Endodermal cell (in vitro differentiated cells): ENCODE measurements at places on chromosomes 6 and 20.

GRCh38 chr6:3650076-3650958, 101.2 kb downstream of the PXDC1 start:
- no peak for DNase-seq

GRCh38 chr6:168374051-168374502, 54.5 kb upstream of the DACT2 start:
- no peak for DNase-seq

GRCh38 chr6:33339193-33339592, 21.6 kb upstream of the ZBTB22 start:
- DNase-seq = no peak

DNA sequence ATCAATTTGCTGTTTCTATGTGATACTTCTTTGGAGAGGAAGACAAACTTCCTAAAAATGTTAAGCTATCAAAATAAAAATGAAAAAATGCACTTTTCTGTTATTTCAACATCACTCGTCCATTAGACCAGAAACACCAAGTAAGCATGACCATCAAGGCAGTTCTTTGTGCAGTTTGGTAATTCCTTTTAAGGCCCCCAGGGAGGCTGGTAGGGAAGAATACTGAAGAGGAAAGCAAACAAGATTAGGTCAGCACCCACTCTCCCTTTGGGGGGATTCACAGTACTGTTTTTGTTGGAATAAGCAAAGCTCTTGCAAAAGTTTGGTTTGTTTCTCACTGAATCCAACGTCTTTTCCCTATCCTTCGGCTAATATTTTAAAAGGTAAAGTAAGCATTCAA, 206.8 kb upstream of the SLC35B3 start:
- no peak for DNase-seq

GRCh38 chr6:115798229-115798628, 262.5 kb downstream of the FRK start:
- no peak for DNase-seq

GRCh38 chr6:43455531-43456428, at the start of gene DLK2:
Gene DLK2 (minus strand): TSS chr6:43455548. CDS start chr6:43454825, 723 bp downstream.
- DNase-seq = peak; percentile 66

GRCh38 chr6:38445925-38446324, 193.8 kb downstream of the BTBD9 start:
- no peak for DNase-seq

DNA sequence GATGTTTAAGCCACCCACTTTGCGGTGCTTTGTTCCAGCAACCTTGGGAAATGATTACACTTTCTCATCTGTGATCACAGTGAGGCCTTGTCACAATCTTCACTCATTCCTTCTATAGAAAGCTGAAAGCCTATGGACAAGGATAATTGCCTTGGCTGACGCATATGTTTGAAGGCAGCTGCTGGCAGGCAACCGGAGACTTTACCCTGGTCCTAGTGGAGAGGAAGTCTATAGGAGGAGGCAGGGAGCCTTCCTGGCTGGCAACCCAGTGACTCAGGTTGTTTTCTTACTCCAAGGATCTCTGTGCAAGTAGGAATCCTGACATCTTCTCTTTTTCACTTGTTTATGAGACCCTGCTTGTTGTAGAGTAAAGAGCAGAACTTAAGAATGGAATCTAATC, 34.1 kb upstream of the ESR1 start:
- DNase-seq = peak; percentile 47

DNA sequence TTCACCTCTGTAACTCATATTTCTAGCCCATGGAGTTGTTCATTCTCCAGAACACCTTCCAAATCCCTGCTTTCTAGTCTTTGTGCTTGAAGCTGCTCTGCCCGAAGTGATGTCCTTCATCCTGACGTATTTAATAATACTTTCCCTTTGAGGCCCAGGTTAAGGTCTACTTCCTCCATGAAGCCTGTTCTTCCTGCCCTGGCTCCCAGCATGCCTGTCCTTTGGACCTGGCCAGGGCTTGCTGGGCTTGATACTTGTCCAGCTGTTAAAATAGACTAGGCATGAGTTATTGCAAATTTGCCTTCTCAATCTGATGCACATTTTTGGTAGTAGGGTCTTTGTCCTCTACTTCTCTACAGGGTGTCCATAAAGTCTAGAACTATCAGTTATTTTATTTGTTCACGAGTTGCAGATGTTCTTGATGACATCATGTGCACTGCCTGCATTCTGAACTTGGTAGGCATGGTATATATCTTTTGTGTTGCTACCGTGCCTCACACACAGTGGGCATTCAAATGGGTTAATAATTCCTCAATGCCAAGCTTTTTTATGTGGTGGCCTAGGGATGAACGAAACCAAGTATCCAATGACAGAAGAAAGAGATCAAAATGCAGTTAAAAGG, 3.1 kb upstream of the MAP7 start:
- no peak for DNase-seq

GRCh38 chr20:20743511-20744169, 31.2 kb upstream of the RALGAPA2 start:
- DNase-seq = peak; percentile 75

GRCh38 chr6:42320762-42321161, 103.1 kb upstream of the MRPS10 start:
- no peak for DNase-seq

DNA sequence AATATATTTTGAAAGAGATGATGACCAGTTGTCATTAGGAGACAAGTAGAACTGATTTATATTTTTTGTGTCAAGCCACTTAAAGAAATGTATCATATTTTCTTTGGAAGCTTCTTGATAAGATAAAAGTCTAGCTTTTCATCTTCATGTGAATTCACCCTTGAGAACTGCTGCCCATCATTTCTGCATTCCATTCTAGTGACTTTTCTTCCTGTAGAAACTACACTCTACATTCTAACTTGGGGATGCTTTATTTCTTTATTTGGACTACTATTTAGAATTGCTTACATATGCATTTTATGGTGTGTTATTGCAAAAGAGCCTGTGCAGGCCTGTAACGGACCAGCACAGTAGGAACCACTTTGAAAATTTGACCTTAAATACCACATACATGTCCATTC, 335.0 kb upstream of the KCNQ5 start:
- DNase-seq = no peak

DNA sequence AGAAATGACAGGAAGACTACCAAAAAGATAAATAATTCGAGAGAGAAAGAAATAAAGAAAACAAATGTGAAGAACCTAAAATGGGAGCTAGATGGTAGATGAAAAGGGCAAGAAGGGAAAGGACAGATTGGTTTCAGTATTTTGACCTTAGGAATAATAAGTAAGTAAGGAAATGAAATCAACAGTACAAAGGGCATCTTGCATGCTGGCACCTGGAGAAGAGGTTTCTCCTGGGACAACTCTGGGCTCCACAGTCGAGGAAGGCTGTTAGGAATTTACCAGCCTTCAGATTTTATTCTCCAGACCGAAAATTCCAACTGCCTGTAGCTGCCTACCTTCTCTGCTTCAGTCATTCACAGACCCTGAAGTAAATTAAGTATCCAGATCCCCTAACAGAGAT, 80.5 kb downstream of the SMLR1 start:
- DNase-seq = no peak

- DNase-seq = no peak
These were observed 53.5 kb upstream of the PLCB1 start for GRCh38 chr20:8078528-8078914.

- no peak for DNase-seq
These were observed 38.2 kb upstream of the PMEPA1 start for GRCh38 chr20:57747861-57748481.

DNA sequence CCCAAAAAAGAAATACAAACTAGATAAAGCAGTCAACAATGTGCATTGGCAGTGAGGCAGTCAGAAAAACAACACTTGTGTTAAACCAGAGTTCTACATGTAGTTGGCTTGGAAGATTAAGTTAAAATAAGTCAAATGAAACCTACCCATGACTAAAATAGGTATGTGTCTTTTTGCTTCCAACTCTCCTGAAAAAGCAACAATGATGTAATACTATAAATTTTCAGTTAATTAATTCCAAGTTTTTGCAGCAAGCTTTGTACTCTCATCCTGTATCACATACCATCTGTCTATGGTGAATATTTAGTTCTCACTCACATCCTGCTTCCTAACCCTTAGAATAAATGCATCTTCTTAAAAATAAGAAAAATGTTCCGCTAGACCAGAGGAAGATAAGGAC, 261.5 kb downstream of the KIF16B start:
- no peak for DNase-seq

DNA sequence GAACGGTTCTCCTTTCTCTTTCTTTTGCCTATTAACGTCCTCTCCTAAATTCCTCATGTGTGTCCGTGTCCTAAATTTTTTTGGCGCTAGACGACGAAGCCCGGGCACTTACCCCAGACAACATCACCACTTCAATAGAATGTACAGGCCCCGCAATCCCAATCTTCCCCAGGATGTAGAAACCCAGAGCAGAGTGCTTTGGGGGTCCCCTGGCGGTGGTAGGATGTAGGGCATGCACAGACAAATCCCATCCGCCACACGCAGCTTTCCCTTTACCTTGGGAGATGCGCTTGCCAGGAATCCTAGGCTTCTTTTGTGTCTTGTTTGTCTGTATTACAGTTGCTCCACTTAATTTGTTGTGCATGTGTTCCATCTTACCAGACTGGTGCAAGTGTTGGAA, 417.3 kb upstream of the ARID1B start:
- peak; percentile 90 for DNase-seq

DNA sequence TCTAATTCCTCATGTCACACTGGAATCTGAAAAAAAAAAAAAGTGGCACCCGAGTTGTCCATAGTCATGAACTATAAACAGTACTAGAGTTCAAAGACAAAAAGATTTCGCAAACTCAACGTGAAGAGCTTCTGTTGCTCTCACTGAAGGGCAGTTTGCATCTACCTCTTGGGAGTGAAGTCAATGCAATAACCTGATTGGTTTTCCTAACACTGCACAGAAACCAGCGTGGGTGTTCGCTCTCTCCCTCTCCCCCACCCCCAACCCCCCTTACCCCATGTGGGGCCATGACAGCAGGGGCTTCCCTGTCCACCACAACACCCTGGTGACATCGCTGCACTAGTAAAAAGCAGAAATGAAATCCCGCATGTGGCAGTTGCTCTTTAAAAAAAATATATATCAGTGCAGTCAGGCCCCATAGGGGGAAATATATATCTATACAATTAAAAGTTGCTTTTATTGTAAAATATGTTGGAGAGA, 66.9 kb downstream of the GMPR start:
- no peak for DNase-seq

DNA sequence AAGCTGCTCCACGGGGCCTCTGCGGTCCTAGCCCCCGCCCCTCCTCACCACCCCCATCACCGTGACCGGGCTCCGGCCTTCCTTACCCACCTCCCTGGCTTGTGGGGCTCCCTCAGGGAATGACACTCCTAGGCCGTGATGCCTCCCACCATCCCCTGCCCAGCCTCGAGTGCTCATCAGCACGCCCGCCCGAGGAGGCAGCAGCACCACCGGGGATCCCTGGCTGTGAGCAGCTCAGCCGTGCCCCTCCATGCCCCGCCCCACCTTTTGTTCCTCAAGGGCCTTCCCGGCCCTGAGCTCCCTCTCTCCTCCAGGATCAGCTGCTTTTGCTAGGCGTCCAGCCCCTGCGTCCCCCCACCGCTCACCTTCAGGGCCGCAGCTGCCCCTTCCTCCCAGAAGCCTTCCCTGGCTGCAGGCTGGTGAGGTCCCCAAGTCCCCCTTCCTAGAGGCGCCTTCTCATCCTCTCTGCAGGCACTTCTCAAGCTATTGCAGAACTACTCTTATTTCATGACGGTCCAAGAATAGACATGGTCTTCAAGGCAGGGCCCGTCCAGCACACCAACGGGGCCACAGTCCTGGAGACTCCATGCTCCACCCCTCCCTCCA, 3.0 kb downstream of the FNDC11 start:
- no peak for DNase-seq

GRCh38 chr6:136112262-136112661, 137.8 kb downstream of the MTFR2 start:
- no peak for DNase-seq

DNA sequence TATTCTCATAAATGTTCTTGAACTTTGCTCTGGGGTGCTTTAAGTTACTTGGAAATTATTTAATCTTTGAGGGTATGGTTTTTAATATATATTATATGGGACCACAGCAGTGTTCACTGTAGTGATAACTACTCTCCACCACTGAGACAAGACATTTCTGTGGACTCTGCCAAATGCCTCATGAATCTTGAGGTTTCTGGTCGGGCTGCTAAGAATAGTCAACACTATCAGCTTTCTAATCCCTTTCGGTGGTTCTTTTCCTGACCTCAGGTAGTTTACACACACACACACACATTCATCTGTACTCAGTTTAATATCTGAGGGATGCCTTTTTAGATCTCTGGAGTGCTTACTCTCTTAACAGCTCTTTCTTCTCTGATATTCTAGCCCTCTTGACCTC, 500.7 kb downstream of the MAFB start:
- DNase-seq = no peak

- DNase-seq = no peak
These were observed 76.8 kb upstream of the ARMC2 start for GRCh38 chr6:108771421-108771820.

DNA sequence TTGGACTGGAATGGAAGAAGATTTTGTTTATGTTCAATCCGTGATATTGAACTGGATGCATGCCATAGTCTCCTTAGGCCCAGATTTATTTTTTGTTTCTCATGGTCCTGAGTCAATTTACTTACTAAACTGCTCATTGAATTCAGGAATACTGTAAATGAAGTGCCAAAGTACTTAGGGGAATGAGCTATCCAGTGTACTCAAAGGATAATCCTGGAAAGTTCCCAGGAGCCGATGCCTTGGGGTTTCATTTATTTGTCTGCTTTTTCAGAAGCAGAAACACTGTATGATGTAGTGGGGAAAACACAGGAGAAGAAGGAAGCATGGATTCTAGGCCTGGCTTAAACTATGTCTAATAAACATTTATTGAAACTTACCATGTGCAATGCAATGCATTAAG, 56.1 kb upstream of the THEMIS start:
- no peak for DNase-seq

- no peak for DNase-seq
These were observed 65.8 kb upstream of the SLC22A1 start for GRCh38 chr6:160055813-160056212.

DNA sequence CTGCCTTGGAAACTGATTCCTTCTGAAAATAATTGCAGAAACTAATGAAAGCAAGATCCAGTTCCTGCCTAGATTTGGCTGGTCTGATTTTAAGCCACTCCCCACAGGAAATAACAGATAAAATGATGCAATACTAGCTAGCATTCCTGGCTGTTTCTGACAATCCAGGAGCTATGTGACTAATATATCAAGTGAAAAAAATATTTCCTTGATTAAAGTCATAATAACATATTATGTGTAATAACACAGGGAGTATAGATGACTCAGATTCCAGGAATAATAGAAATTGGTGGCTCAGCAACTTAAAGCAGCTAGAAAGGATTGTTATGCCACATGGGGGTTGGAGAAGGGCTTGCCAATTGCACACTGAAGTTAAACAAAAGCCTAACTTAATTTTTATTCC, 182.7 kb upstream of the SALL4 start:
- no peak for DNase-seq

GRCh38 chr6:163648868-163649267, 234.3 kb downstream of the QKI start:
- DNase-seq = no peak

- no peak for DNase-seq
These were observed 98.1 kb upstream of the AKAP12 start for GRCh38 chr6:151141685-151142084.

GRCh38 chr6:16004934-16005679, 123.8 kb upstream of the MYLIP start:
- no peak for DNase-seq
